ENCODE measurements at places on chromosomes 11 and 22.

DNA sequence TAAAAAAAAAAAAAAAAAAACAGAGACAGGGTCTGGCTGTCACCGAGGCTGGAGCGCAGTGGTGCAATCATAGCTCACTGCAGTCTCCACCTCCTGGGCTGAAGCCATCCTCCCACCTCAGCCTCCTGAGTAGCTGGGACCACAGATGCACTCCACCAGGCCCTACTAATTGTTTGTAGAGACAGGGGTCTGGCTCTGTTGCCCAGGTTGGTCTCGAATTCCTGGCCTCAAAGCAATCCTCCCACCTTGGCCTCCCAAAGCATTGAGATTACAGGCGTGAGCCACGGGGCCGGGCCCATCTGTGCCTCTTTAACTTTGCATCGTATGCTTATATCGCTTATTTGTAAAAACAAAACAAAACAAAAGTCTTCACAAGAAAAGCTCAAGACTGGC lies 3.1 kb downstream of the CPT1A start:
- no peak for DNase-seq

DNA sequence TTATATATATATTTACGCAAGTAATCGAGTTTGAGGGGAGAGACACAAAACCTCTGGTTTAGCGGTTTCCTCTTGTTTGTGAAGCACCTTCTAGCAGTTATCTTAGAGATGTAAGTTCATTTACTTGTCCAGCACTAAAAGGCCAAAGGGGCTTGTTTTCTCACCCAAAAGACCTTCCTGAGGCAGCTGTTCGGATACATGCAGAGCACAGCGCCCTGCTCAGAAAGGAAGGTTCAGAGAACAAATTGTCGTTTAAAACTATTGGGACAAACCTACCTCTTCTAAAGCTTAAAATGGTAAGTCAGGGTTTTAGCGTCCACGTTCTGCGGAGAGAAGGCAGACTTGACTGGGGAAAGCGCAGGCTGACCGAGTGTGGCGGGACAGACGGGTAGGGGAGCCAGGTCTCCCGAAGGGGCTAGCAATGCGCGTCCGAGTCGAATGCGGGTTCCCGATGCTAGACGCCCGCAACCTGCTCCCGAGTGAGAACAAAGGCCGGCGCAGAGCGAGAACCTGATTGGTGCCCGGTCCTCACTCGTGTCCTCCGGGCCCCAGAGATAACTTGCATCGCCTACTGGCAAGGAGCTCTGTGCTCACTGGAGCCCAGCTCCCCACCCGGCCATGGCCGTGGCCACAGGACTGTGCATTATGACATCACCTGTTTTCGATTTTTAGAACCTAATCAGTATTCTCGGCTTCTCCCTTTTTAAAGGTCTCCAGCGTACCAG lies 1.0 kb upstream of the SESN3 start:
- peak; percentile 2 for DNase-seq

GRCh38 chr11:5596607-5597201 lies at the start of gene TRIM6:
TRIM6 (plus strand) TSS chr11:5596637; CDS start chr11:5596898, 261 bp downstream.
- DNase-seq: peak; percentile 71

- no peak for DNase-seq
Observed at GRCh38 chr11:39784873-39785272, 1674.6 kb downstream of the LRRC4C start.

GRCh38 chr11:42772886-42773285 lies 538.9 kb upstream of the API5 start:
- DNase-seq: no peak

GRCh38 chr11:35647421-35648093 lies 15.0 kb upstream of the TRIM44 start:
- no peak for DNase-seq
